ENCODE measurements at places on chromosomes 13 and 19.
A peak's percentile ranks its signal among the peaks of the same experiment; 100 is the strongest.

DNA sequence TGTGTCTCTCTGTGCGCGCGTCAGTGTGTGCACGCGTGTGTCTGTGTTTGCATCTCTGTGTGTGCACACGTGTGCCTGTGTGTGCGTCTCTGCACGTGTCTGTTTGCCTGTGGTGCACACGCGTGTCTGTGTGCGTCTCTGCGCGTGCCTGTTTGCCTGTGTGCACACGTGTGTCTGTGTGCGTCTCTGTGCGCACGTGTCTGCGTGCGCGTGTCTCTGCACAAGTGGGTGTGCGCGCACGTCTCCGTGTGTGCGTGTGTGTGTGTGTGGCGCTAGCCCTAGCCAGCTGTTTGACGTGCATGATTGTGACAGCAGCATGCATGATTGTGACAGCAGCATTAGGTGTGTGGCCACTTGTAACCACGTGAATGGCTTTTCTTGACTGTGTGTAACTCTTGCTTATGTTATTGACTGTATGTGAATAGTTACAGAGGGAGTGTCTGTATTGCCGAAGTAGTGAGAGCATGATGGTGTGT, 31.1 kb downstream of the ZNF146 start:
- no peak for DNase-seq

- DNase-seq, result no peak
Measured at GRCh38 chr19:29683009-29683408, 17.7 kb downstream of the PLEKHF1 start.

DNA sequence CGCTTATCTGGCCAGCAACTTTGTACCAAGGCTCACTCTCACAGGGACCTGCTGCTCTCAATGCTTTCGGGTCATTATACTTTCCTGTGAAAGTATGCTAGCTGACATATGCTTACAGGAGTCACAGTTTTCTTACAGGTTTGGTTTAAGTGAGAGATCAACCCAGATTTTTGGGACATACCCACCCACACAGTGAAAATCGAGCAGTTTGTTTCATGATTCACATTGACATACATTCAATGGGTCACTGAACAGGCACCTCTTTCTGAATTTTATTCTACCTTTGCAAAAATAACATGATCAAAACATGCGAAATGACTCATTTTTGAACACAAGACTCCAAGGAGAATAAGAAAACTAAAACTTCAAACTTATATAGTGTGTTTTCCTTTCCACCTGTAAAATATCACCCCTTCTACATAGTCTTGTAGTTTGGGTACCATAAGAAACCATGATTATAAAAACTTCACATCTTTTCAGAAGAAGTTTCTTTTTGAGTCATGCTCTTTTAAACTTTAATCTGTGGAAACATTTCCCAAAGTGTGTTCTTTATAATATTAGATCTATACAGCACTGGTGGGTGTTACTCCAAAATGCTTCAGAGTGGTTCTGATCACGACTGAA, 44.3 kb upstream of the TEX29 start:
- DNase-seq, result no peak

DNA sequence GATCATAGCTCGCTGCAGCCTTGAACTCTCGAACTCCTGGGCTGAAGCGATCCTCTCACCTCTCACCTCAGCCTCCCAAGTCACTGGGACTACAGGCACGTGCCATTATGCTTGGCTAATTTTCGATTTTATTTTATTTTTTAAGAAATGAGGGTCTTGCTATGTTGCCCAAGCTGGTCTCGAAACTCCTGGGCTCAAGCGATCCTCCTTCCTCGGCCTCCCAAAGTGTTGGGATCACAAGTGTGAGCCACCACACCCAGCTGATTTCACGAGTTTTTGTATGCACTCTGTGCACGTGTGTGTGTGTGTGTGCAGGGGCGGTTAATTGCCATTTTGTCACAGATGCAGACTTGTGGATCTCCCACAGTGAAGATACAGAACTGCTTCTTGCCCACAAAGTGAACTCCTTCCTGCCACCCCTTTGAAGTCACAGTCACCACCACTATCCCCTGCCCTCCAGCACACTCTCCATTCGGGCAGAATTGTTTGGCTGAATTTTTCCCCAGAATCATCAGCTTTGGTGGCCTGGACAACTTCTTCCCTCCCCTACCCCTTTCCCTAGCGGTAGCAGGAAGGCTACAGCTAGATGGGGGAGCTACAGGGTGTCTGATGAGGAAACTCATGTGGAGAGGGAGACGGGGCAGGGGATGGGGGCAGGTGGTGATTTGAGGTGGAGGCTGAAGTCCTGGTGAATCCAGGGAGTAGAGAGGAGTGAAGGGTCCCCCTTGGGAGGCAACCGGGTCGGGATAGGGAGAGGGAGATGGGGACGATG, 59.6 kb downstream of the CELF5 start:
- no peak for DNase-seq

GRCh38 chr13:21322327-21322965, 136.7 kb downstream of the ZDHHC20 start:
- DNase-seq, result no peak

- DNase-seq, result peak; percentile 3
Measured at GRCh38 chr13:87884884-87885283, 213.7 kb downstream of the SLITRK5 start.

- DNase-seq, result no peak
Measured at GRCh38 chr19:39704181-39705044, at the start of gene LGALS14. TSS of gene LGALS14 (plus strand) at chr19:39704481. CDS start at chr19:39704529, 48 bp downstream.

DNA sequence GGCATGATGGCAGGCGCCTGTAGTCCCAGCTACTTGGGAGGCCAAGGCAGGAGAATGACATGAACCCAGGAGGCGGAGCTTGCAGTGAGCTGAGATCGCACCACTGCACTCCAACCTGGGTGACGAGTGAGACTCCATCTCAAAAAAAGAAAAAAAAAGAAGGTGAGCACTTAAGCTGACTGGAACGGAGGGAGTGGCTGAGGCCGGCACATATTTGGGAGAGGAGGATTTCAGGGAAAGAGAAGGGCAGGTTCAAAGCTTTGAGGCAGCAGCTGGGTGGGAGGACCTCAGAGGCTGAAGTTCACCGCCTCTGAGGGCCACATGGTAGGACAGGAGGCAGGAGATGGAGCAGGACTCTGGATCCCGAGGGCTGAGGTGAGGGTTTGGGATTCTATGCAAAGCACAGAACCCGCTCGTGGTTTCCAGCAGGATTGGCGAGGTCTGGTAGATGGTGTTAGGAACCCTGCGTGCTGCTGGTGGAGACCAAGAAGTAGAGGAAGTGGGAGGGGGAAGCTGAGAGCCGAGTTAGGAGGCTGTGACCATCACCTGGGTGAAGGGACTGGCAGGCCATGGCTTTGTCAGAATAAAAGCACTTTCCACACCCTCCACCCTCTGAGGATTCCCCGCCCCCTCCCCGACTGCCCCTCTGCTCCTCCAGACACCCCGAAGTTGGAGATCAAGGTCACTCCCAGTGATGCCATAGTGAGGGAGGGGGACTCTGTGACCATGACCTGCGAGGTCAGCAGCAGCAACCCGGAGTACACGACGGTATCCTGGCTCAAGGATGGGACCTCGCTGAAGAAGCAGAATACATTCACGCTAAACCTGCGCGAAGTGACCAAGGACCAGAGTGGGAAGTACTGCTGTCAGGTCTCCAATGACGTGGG, 8.4 kb downstream of the CD22 start:
- no peak for DNase-seq

DNA sequence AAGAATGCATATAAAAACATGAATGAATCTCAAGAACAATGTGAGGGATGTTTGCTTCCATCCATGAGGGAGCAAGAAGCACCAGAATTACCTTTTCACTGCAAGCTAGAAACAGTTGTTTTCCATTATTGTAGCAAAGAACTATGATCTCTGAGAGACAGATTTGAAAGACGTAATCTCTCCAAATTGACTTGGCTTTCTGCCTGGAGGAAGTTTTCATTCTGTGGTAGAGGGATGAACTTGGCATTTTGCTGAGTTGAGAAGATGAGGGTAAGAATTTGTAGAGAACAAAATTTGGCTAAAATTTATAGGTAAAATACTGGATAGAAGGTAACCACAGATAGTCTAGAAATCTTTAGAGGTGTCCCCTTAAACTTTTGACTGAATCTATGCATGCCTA, 496.8 kb downstream of the TDRD3 start:
- DNase-seq, result no peak

- peak; percentile 92 for DNase-seq
Measured at GRCh38 chr19:13207846-13208671, 57.8 kb downstream of the IER2 start.

GRCh38 chr13:96671073-96671472, 323.2 kb downstream of the OXGR1 start:
- peak; percentile 34 for DNase-seq

- no peak for DNase-seq
Measured at GRCh38 chr13:28056970-28057712, 43.2 kb downstream of the FLT3 start.

DNA sequence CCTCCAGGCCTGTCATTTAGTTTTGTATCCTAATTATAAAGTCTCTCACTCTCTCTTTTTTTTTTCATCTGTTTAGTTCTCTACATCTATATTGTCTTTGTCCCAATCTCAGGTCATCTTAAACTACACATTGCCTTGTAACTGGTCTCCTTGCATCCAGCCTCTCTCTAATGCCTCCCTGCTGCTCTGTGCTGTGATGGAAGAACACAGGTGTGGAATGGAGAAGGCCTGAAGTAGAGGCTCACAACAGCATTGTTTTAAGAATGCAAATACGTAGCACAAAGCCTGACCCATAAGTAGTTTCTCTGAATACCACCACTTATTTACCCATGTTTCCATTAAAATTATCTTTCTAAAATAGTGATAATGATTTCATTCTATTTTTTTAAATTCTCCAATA, 108.8 kb upstream of the FRY start:
- DNase-seq, result no peak

DNA sequence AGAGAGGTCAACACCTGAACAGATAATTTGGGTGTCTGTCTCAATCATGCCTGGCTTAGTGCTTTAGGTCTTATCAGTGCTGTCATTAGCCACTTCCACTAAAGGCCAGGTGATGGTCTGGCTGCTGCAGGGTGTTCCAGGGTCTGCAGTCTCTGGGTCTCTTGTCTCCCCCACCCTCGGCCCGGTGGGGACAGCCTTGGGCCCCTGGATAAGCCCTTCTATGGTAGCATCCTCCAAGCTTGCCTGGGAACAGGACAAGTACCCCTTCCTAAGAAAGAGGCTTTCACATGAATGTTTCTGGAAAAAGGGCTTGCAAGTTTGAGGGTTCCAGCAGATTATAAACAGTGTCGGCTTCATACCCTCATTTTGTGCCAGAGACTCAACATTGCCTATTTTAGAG, 29.3 kb upstream of the ZNF536 start:
- DNase-seq, result no peak

DNA sequence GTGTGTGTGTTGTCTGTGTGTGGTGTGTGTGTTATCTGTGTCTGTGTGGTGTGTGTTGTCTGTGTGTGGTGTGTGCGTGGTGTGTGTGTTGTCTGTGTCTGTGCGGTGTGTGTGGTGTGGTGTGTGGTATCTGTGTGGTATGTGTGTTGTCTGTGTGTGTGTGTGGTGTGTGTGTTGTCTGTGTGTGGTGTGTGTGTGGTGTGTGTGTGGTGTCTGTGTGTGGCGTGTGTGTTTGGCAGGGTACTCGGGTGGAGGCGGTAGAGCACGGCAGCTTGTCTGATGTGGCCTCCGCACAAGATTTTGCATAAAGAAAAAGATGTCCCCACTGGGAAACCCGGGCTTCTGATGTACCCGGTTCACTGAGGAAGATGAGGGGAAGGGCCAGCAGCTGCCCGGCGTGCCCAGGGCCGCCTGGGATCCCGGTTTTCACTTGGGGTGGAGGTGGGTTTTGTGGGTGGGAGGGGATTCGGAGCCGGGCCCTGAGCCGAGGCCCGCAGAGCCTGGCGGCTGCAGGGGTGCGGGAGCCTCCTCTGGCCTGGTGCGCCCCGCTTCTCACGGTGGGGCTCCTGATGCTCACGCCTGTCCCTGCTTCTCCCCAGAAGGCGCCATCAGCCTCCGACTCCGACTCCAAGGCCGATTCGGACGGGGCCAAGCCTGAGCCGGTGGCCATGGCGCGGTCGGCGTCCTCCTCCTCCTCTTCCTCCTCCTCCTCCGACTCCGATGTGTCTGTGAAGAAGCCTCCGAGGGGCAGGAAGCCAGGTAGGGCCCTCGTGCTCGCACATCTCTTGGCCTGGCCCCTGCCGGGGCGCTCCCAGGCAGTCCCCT, 21.2 kb downstream of the HDGFL2 start:
- no peak for DNase-seq
